Stimulated activated CD8-positive, alpha-beta memory T cell treated with anti-CD3 and anti-CD28 coated beads, Interleukin-4, amount 100 ng/mL, for 1 hour (primary cell): ENCODE measurements at places on chromosomes 1 and 21.

GRCh38 chr1:221742555-221743415, 896 bp upstream of the DUSP10 start:
- peak; percentile 52 for DNase-seq

GRCh38 chr1:246151796-246152434, 355.2 kb downstream of the SMYD3 start:
- no peak for DNase-seq

GRCh38 chr21:34865400-34866241, 183.5 kb downstream of the RUNX1 start:
- DNase-seq: no peak

DNA sequence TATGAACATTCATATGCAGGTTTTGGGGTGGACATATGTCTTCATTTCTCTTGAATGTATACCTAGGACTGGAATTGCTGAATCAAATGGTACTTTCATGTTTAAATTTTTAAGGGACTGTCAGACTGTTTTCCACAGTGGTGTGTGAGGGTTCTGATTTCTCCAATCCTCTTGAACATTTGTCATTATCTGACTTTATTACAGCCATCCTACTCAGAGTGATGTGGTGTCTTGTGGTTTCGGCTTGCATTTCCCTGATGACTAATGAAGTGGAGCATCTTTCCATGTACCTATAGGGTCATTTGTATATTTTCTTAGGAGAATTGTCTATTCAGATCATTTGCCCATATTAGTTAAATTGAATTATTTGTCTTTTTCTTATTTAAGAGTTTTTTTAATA, 35.4 kb upstream of the ZNF281 start:
- DNase-seq: no peak

GRCh38 chr21:32508558-32508957, 76.8 kb downstream of the TCP10L start:
- no peak for DNase-seq

DNA sequence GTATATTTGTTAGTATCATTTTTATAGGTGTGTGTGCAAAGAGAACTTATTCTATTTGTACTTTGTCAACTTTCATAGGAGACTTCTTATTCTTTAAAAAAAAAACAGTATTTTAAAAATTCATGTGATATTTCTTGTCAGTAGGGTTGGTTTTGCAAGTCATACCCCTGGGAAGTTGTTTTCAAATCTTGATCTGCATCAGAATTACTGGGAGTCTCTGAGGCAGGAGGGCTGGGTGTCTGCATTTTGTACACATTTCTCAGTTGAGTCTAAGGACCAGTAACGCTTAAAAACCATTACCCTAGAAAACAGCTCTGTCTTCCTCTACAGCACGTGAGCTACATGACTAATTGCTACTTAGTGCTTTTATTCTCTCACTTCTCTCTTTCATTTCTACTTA, 76.0 kb upstream of the CTTNBP2NL start:
- DNase-seq: no peak

GRCh38 chr1:67031121-67031858, 22.7 kb downstream of the SLC35D1 start:
- no peak for DNase-seq

- peak; percentile 76 for DNase-seq
Observed at GRCh38 chr1:26900001-26900814, at the start of gene GPATCH3. GPATCH3 (minus strand) TSS chr1:26900467; CDS start chr1:26900442, 25 bp downstream.

DNA sequence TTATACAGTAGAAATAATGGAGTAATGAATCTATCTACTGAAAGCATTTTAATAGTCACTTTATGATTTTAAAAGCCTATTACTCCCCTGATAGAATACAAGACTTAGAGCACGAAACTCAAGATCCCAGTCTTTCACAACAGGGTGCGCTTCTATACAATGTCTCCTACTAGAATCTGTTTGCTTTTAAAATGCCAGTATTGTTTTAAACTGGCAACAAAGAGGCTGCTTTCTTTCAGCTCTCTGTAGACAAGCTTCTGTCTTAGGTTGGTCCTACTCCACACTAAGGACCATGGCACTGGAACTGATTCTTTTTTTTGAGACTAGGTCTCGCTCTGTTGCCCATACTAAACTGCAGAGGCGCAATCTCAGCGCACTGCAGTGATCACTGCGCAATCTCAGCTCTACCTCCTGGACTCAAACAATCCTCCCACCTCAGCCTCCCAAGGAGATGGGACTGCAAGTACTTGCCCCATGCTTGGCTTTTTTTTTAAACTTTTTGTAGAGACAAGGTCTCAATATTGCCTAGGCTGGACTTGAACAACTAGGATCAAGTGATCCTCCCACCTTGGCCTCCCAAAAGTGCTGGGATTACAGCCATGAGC, 4.8 kb downstream of the DCAF8 start:
- DNase-seq: no peak

DNA sequence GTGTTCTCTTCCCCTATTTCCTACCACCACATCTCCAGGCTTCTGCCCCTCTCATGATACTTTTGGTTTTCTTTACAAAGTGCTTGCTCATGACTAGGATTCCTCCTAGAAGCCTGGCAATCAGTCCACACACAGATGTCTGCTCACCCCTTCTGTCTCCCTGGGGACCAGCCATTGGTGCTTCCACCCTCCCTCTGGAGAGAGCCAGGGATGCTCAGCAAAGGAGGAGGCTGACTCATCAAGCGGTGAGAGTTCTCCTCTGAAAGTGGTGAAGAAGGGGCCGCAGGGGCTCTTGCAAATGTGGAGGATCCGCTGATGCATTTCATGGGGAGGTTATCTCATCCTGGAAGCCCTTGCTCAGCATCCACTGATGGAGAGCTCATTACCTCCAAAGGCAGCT, 14.5 kb downstream of the NT5C1A start:
- DNase-seq: no peak

DNA sequence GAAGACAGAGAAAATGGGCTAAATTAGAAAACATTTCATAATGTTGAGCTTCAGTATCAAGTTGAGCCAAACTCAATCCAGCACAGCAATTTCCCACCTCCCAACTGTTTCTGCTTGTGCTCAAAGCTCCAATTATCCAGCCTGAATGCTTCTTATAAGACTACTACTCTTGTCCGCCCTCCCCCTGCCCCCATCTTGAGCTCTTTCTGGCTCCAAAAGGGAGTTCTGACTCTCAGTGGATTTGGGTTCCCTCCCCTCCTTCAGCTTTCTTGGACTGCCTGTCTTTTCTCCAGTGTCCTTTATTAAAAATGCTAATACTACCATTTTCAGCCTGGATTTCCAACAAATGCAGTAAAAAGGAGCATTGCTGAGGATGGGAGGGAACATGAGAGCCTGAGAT, 174.8 kb downstream of the ASTN1 start:
- no peak for DNase-seq

DNA sequence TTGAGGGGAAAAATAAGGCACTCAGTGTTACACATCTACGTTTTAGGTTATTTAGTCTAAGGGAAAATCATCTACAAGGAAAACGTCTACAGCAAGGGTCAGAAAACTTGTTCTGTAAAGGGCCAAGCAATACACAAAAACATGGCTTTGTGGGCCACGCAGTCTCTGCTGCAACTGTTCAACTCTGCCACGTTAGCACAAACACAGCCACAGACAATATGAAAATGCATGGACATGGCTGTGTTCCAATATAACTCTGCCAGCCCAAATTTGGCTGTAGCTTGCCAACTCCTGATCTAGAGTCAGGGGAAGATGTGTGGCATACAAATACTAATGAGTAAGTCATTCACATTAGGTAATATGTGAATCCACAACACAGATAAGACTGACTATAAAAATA, 40.7 kb downstream of the COA6 start:
- no peak for DNase-seq
